Urothelium cell line (cell line): ENCODE measurements at places on chromosomes 1 and 21.

- DNase-seq, result no peak
These were observed 33.1 kb upstream of the MEF2D start for GRCh38 chr1:156533568-156534220.

DNA sequence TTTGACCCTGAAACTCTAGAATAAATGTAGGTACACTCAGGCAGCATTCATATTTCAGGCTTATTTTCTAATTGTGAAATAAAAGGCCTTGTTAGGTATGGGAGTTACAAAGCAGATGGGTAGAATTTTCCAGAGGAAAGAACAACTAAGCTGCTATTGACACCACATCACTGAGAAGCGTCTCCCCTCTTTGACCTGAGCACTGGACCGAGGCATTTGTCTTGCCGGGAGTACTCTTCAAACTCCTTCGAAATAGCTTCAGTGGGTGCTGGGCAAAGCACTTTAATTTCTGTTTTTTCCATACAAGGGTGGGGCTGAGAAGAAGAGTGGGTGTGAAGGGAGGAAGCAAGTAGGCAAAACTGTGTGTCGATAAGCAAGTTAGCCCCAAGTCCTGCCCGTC lies 36.4 kb downstream of the ABCA4 start:
- no peak for DNase-seq

GRCh38 chr1:10734375-10734774 lies 62.1 kb downstream of the CASZ1 start:
- DNase-seq, result no peak

GRCh38 chr1:51044199-51044598 lies 57.8 kb upstream of the C1orf185 start:
- DNase-seq, result no peak

DNA sequence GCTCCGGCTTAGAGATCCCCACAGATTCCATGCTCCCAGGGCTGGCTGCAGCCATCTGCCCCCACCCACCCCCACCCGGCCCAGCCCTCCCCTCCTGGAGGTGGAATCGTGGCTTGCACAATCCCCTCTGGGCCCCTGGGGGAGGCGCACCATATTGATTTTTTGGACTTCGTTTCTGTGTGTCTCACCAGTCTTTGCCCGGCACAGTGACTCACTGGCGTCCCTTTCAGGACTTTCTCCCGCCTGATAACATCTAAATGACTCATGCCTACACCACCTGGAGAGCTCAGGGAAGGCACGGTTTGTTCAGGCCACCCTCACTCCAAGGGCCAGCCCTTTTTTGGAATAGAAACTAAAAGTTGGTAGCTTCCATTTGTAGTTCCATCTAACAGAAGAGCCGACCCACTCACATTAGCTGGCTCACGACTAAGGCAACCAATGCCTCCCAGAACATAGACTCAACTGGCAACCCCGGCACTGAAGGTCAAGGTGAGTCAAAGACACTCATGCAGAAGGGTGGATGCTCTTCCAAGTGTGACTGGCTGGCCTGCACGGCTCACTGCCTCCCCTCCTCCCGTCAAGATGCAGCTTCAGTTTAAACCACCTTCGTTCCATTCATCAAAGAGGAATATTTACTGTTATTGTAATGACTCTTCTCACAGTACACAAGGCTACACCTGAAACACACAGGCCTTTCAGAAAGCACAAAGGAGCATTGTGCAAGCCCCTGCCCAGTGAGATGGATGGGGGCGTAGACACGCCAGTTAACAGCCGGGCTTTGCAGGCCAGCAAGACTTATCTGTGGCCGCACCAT lies 18.1 kb upstream of the ETS2 start:
- DNase-seq, result peak; percentile 65

DNA sequence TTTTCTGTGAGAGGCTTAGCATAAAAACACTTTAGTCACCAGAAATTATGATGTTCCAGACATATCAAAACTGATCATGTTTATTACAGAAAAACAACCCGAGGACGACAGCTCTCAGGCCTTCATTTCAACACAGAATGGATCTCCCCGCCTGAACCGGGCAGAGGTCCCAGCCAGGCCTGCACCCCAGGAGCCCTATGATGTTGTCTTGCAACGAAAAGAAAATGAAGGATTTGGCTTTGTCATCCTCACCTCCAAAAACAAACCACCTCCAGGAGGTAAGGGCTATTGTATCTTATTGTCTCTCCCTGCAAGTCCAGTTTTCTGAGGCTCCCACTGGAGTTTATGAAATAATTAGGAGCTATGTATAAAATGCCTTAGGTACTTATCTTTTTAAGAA lies 105.5 kb downstream of the PHTF1 start:
- DNase-seq, result no peak

DNA sequence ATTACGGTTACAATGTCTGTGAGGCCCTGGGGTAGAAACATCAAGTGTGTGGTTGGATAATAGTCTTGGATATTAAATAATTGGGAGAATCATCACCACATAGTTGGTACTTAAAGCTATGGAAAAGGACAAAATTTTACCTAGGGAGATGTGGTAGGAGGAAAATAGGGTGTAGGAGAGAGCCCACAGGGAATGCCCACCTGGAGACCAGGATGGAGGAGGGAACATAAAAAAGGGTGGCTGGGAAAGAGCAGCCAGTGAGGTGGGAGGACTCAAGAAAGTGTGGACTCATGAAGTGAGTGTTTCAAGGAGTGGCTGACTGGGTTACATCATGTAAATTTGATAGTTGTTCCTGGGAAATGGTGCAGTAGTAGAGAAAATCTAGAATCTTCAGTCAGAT lies 3.0 kb upstream of the SOX13 start:
- DNase-seq, result no peak

DNA sequence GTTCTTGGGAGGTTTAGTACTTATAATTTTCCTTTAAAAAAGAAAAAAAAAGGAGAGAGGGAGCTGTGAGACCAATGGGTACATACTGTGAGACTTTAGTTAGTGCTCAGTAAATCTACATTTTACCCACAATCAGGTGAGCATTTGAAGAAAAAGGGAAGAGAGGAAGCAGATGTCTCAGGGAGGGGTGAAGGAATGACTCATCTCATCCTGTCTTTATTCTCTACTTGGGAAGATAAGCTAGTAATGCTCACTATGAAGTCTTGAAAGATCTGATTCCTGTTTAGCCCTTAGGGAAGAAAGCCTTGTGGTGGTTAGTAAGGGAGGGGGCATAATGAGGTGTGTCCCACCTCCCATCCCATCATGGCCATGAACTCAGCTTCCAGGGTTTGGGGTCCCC lies 112.6 kb downstream of the PLD5 start:
- DNase-seq, result no peak

- no peak for DNase-seq
These were observed 267.6 kb downstream of the GPATCH2 start for GRCh38 chr1:217363319-217363718.

GRCh38 chr1:152699746-152700145 lies 1.6 kb downstream of the LCE2A start:
- no peak for DNase-seq

- no peak for DNase-seq
These were observed 327.8 kb upstream of the USP24 start for GRCh38 chr1:55542901-55543504.

GRCh38 chr1:28175955-28176485 lies 470 bp downstream of the PTAFR start:
- no peak for DNase-seq

DNA sequence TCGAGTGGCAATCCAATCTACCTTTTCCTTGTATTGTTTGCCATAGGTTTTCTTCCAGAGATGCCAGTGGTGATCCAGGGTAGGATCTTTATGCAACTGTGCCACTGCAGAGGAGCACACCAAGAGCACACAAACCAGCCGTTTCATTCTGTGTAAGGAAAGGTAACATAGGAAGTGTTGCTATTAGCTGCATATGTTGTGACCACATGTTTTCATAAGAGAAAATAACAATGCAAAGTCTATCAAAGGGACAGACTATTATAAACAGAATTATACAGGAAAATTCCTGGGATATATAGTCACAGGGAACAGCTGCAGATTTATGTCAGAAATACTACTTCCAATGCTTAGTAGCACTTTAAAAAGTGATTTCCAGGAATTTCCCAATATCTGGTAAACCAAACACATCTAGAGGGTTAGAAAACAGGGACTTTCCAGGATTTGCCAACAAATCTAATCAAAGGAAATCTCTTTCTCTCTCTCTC lies 919 bp downstream of the CTSS start:
- peak; percentile 12 for DNase-seq

GRCh38 chr1:170146720-170147263 lies 1.0 kb downstream of the NTMT2 start:
- DNase-seq, result no peak

DNA sequence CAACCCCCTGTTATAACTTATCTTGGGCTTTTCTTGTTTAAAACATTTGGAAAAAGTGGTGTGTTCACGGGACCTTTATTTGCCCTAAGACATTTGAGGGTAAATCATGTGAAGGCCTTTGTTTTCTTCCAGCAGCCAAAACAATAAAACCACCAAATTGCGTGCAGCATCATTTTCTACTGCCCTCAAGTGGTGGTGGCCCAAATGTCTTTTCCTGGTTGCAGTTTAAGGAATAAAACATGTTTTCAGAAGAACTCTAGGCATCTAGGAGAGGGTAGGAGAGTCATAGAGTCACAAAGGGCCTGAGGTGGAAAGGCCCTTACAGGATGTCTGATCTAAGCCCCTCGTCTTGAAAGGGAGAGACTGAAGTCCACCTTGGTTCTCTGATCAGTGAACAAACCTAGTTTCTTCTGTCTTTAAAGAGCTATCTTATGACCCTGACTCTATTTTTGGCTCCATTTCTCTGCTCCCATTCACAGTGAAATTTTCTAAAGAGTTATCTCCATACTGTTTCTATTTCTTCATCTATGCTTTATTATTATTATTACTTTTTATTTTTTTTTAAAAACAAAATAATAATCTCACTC lies 16.0 kb upstream of the EPS15 start:
- peak; percentile 64 for DNase-seq

DNA sequence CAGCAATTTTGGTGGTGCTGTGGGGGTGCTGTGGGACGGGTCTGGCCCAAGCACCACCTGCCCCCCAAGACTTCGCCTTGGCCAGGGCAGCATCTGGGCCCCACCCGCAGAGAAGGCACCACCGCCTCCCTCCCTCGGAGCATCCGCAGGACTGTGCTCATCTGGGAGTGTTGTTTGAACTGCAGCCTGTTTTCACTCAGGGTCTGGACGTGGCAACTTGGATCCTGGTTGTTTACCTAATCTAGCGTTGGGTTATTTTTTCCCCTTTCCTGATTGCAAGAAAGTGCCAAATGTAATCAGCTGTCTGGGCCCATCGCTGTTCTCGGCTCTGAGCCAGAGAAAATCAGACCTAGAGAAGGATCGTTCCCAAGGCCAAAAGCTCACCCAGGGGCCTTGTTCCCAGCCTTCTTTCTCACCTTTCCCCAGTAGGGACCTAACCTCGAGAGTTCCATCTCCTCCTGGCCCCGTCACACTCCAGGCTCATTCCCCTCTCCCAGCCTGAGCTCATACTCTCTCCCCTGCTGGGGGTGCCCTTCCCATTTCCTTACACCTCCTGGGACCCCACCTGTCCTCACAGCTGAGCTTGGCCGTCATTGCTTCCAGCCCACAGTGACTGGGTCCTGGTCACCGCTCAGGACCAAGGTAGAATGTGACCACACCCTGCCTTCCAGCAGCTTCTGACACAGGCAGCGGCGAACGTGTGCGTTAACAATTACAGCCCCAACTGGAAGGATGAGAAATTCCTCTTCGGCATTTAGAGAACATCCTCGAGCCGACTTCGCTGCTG lies 72.0 kb upstream of the FAM20B start:
- DNase-seq, result no peak

DNA sequence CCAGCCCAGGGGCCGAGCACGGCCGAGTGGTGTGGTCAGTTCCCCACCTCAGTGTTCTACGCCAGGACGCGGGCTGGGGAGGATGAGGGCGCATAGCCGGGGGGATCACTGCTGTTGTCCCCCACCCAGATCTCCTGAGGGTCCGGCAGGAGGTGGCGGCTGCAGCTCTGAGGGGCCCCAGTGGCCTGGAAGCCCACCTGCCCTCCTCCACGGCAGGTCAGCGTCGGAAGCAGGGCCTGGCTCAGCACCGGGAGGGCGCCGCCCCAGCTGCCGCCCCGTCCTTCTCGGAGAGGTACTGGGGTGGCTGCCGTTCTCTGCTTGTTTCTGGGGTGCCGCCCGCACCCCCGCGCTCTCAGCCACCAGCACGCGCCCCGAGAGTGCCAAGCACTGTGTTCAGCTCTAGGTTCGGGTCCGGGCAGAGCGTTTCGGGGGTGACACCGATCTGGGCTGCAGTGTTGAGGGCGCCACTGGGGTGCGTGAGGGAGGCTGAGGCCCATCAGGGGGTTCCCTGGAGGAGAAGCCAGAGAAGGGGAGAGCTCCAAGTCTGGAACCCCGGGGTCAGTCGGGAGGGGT lies 17.4 kb downstream of the SAMD11 start:
- DNase-seq, result no peak

GRCh38 chr1:220813013-220813412 lies 26.3 kb downstream of the MTARC1 start:
- DNase-seq, result no peak

DNA sequence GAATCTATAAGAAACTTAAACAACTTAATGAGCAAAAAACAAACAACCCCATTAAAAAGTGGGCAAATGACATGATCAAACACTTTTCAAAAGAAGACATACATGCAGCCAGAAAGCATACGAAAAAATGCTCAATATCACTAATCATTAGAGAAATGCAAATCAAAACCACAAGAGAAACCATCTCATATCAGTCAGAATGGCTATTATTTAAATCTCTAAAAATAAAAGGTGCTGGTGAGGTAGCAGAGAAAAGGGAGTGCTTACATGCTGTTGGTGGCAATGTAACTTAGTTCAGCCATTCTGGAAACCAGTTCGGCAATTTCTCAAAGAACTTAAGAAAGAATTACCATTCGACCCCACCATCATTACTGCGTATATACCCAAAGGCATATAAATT lies 147.7 kb downstream of the FAF1 start:
- no peak for DNase-seq
